ENCODE measurements at places on chromosomes 11 and 22.

- DNase-seq = no peak
These were observed 76.3 kb downstream of the NTM start for GRCh38 chr11:131446590-131447275.

GRCh38 chr11:26276798-26277424 lies 55.0 kb upstream of the ANO3 start:
- peak; percentile 72 for DNase-seq

- no peak for DNase-seq
These were observed 33.7 kb downstream of the PPFIA1 start for GRCh38 chr11:70304208-70304603.

DNA sequence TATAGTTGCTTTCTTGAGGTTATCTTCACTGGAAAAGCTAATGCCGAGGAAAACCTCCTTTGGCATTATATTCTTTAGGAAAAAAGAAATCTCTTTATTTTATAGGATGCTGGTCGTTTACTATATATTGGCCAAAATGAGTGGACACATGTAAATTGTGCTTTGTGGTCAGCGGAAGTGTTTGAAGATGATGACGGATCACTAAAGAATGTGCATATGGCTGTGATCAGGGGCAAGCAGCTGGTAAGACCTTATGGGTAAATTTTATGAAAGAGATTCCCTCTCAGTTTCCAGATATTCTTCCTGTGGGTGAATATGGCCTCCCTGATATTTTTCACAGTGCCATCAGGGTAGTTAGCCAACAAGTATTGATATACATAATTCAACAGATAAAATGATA lies 29.4 kb upstream of the TTC36 start:
- no peak for DNase-seq

DNA sequence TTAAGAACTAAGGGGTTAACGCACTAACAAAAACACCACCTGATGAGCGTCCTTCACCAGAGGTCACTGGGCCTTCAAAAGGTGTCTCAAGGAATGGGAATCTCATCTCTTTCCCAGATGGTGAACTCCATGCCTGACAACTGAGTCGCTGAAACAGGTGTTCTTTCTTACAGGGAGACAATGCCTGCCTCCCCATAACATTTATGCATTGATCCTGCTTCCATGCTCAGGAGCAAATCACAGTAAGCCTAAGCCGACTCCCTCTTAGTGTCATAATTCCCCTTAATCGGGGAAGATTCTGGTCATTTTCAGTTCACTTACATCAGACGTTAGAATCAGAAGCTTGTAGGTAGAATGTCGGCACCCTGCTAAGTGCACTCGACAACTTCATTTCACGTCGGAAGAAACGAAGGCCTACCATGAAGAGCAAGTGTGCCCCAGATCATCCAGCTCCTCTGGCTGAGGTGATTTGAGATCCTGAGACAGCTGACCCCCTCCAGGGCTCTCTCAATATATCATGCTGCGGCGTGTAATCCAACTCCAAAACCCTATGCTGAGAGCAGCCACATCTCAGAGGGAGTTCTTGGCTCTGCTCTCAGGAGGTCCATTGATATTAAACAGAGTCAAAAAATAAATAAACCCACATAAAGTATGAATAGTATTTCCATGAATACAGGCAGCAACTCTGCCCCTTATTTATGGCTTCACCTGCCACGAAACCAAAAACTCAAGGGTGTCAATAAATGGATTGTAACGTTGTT lies 163.1 kb downstream of the LARGE1 start:
- no peak for DNase-seq

DNA sequence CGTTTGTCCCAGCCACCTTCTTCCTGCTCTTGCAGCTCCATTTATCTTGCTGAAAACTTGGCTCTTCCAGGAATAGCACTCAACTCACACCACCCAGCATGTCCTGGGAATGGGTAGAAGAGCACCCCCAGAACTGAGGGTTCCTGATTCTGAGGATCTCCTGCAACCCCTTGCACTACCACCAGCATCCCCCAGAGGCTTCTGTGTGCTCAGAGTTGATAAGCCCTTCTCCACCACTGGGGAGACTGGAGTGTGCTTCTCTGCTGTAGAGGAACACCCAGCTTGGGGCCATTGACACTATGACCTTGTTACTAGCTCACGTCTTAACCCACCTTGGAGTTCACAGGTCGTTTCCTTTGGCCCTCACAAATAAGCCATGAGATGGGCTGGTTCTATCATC lies 121.0 kb downstream of the GRIK4 start:
- no peak for DNase-seq

- no peak for DNase-seq
These were observed 33.5 kb upstream of the CSNK1E start for GRCh38 chr22:38350444-38351359.

DNA sequence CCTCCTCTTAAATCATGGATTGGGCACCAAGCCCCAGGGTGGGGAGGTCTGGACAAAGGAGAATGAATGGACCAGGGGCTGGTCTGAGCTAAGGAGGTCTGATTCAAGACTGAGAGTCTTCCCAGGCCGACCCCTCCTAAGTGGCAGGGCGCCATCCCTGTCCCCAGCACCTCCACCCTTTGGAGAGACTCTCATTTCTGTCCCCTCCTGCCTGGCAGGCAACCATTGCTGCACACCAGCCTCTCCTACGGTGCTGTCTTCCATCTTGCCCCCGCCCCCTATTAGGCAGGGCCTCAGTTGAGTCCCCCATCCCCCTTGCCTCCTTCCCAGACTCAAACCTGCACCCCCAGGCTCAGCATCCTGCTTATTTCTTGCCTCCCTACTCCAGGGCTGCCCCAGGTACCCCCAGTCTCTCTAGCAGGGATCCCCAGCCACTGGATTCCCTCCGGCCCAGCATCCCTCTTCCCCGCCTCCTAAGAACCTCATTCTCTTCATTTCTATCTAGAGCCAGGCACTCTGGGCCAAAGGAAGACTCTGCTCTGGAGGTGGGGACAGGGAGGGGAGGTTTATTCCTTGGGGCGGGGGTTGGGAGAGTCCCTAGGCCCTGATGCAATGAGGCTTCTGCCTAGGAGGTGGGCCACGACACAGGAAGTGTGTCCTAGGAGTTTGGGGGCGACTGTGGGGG lies 1.7 kb upstream of the RCOR2 start:
- DNase-seq = no peak

DNA sequence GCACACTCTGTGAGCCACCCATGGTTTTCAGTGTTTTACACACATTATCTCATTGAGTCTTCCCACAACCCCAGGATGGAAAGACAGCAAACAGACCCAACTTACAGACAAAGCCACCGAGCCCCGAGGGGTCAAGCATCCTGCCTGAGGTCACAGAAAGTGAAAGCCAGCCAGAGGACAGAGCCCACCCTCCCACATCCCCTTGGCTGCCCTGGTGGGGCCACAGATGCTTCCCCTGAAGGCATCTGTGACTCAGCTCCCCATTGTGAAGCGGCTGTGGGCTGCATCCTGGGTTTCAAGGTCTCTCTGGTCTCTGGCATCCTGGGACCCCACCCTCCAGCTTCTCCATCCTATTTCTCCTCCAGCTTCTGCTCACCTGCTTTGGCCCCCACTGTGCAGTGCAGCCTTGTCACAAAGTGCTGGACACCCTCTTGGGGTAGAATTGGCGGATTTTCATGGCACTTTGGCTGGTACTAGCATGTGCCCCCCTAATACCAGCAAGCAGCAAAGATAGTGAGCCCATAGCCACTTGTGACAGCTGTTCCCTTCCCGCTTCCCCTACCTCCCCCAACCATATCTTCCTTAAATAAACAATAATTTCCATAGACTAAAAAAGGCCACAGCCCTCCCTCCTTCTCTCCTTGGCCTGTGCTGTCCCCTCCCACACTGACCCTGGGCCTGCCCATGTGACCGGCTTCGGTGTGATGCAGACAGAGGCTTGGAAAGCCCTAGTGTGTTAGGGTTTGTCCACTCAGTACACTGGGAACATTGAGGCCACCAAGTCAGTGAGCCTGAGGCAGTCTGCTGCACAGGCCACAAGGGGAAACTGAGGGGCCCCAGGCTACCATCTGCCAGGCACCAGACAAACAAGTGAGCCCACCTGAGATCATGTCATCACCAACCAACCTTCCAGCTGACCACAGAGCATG lies 53.9 kb upstream of the SHISAL1 start:
- DNase-seq = no peak

DNA sequence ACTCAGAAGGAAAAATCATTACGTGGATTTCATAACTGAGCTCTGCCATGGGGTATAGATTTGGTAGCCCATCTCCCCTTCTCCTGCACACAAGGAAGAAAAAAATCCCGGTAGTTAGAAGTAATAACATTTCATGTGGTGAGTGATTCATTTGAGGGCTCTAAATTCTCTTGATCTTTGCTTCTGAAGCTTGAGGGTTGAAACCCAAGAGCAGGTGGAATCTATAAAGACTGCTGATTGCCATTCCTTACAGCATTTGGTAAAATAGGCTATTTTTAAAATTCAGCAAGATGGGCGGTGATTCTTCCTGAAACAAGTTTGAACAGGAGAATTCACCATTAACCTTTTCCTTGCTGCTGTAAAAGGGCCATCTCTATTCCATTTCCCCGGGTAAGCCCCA lies 266.1 kb downstream of the CADM1 start:
- DNase-seq = no peak

- no peak for DNase-seq
These were observed 100.3 kb downstream of the PDE2A start for GRCh38 chr11:72573855-72574445.

- no peak for DNase-seq
These were observed 35.4 kb upstream of the INCENP start for GRCh38 chr11:62088331-62088933.

- DNase-seq = peak; percentile 77
These were observed 47.1 kb downstream of the ADM start for GRCh38 chr11:10351765-10352641.

GRCh38 chr11:64400102-64400501 lies 41.1 kb downstream of the RPS6KA4 start:
- no peak for DNase-seq

- no peak for DNase-seq
These were observed 16.0 kb upstream of the ADA2 start for GRCh38 chr22:17235149-17235655.

DNA sequence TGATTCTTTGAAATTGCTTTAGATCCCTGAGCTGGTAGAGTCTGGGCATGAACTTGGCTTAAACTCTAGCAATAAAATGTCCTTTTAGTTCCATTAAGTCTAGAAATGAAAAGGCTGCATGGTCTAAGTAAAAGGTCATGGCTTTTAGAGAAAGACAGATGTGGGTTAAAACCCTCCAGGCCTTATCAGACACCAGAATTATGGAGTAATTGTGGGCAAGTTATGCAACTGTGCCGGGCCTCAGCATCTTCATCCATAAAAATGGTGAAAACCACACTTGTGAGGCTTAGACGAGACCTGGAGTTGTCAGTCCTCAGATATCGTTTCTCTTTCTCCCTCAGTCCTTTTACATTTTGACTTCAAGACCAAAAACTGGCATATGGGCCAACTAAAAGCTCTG lies 597.9 kb upstream of the KIRREL3 start:
- DNase-seq = no peak

DNA sequence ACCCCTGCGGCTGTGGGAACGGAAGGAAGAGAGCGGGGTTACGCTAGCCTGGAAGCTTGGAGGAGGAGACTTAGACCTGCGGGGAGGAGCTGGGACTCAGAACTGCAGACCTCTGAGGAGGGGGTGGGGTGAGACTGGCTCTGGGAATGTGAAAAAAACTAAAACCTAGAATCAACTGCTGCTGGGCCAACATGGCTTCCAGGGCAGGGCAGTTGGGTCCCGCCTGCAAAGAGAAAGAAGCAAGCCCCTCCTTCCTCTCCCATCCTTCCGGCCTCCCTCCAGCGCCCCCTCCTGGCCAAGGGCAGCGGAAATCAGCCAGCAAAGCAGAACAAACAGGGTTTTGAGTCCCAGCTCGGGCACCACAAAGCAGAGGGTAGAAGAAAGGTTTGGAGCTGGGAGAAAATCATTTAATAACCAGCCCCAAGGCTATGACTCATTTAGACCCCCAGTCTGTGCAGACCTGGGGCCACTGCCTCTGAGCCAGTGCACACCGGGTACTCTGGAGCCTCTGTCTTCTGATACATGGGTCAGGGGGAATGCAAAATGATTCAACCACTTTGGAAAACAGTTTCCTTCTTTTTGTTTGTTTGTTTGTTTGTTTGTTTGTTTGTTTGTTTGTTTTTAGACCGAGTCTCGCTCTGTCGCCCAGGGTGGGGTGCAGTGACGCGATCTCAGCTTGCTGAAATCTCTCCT lies 7.3 kb upstream of the NCF4 start:
- DNase-seq = peak; percentile 71

GRCh38 chr11:65886826-65887722 lies 1.2 kb downstream of the FIBP start:
- DNase-seq = no peak

DNA sequence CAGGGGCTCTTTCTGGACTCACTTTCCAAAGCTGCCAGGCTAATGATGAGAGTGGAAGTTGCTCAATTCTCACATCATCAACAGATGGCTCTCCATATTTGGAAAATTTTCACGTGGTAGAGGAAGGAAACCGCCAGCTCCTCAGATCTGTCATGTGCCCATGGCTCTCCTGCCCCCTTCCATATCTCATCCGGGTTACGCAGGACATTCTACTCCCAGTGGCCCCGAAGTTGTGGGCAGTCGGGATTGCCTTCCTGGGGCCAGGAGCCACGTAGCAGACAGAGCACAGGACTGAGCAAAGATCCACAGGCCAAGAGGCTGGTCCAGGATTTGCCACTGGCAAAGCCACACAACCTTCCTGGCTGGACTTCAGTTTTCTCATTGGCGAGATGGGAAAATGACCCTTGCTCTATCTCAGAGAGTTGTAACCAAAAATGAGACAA lies 38.8 kb downstream of the RPUSD4 start:
- DNase-seq = no peak

DNA sequence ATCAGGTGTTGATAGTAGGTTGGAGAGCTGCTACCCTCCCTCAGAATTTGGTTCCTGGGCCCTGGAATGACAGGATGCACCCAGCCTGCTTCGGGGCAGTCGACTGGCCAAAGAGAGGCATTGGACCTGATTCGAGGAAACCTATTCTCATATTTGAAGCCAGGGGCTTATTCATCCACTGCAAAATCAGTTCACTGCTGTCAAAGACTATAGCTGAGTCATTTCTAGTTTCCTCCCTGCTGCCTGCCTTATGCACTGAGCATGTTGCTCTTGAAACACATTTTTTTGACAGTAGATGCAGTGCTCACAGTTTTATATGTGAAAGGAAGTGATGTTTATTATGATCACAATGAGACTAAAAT lies 565.4 kb downstream of the ETS1 start:
- no peak for DNase-seq

DNA sequence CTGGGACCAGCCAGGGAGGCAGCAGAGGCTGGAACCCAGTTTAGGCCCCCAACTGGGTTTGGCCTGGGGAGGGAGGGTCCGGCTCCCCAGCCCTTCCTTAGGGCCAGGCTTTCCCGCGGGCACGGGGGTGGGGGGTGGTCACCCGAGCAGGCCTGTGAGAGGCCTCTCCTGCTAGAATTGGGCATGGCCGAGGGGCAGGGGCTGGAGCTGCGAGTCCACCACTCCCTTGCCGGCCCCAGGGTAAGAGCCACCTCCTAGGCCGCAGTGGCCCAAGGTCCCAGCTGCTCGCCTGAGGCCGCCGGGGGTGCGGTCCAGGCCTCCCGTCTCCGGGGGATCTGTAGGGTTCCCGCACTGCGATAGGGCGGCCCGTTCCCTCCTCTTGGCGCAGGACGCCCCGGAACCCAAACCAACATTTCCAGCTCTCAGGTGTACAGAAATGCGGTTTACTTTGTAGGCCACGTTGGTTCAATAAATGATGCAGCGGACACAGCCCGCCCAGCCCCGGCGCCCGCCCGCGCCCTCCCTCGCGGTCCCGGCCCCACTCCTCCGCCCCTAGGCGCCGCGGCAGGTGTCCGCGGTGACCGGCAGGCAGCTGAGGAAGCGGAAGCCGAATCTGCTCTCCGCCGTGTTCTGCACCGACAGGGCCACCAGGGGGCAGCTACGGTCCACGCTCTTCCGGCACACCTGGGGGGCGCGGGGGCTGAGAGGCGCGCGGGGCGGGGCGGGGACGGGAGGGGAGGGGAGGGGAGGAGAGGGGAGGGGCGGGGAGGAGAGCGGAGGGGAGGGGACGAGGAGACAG lies 5.9 kb downstream of the LMNTD2 start:
- peak; percentile 71 for DNase-seq

Data from T47D (cell line).